B cell (primary cell): ENCODE measurements at places on chromosomes 11 and 22.

DNA sequence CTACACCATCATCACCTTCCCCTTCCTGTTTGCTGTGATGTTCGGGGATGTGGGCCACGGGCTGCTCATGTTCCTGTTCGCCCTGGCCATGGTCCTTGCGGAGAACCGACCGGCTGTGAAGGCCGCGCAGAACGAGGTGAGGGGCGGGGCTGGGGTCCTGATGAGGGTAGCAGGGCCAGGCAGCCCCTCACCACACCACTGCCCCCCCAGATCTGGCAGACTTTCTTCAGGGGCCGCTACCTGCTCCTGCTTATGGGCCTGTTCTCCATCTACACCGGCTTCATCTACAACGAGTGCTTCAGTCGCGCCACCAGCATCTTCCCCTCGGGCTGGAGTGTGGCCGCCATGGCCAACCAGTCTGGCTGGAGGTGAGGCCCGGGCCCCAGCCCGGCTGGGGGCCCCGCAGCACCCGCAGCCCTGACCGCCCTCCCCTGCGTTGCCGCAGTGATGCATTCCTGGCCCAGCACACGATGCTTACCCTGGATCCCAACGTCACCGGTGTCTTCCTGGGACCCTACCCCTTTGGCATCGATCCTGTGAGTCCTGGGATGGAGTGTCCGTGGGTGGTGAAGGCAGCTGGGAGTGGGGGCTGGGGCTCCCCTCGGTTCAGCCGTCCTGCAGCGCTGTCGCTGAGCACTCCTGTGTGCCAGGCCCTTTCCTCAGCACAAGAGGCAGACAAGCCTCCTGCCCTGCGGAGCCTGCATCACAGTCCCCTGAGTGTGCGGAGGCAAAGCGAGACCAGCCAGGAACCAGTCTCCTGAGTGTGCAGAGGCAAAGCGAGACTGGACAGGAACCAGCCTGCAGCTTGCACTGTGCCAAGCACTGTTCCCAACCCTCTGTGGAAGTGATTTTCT is 8.8 kb downstream of the TCIRG1 start:
- DNase-seq = peak; percentile 9

DNA sequence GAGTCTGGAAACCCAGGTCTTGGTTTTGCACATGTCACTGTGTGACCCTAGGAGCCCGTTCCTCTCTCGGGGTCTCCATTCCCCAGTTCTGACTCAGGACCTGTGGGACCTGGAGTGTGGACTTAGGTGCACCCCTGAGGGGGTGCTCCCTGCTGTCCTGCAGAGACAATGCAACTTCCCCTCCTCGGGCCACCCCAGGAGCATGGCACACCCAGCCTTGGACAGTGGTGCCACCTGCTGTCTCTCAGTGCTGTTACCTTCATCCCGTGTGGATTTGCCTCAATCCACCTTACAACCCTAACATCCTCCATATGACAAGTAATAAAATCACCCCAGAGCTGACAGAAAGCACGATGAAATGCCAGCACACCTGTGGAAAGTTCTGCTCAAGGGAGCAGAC is 27.5 kb upstream of the CRYBB3 start:
- DNase-seq = no peak

- no peak for DNase-seq
These were observed 44.2 kb downstream of the NAV2 start for GRCh38 chr11:19756675-19757475.

DNA sequence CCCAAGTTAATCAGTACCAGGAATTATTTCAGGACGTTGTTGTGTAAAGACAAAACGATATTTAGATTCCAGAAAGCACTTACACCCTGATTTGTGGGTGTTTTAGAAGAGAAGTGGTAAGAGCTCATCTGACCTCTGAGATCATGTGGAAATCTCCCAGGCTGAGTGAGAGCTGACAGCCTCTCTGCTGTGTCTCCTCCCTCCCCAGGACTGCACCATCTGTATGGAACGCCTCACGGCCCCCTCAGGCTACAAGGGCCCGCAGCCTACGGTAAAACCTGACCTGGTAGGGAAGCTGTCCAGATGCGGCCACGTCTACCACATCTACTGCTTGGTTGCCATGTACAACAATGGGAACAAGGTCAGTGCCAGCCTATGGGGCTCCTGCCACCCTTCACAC is 20.0 kb downstream of the DTX4 start:
- no peak for DNase-seq

GRCh38 chr22:19497245-19497644 is 17.5 kb downstream of the CDC45 start:
- no peak for DNase-seq

GRCh38 chr22:35781898-35782297 is 64.2 kb downstream of the APOL5 start:
- DNase-seq = no peak

GRCh38 chr11:78377625-78378418 is 39.8 kb downstream of the GAB2 start:
- no peak for DNase-seq

DNA sequence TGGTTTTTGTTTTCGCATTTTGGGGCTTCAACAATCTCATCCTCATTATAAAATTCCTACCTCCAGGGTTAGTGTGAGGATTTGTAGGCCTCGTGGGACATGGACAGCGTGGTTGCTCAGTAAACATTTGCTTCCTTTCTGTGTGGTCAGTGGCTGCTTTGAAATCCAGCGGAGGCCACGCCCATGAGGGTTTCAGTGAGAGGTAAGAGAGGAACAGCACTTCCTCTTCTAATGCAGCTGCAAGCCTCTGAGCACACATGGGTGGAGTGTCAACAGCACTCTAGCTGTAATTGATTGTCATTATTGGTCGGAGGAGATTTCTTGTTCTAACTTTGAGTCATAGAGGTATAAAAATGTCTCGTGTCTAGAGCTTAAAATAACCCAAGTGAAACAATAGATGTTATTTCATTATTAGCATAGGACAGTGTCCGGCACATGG is 6.0 kb upstream of the ARHGAP42 start:
- DNase-seq = peak; percentile 81

DNA sequence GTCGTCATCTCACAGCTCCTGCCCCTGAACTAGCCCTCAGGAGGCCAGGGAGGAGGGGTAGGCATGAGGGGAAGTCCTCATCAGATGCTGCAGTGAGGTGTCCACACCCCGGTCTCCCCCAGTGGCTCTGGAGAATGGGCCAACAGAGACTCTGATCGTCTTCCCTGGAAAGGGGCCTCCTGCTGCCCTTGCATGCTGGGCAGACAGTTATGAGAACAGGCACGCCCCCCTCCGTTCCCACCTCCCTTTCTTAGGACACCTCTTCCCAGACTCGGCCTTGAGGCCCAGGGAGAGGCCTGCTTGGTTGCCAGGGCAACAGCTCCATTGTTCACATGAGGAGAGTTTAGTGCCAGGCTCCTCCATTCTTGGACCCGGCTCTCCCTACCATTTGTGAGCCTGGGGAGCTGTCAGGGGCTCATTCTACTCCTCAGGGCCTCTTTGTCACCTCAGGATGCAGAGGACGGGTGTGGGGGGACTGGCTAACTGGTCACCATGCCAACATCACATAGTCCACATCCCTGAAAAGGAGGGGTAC is 157.7 kb downstream of the TTC17 start:
- no peak for DNase-seq

DNA sequence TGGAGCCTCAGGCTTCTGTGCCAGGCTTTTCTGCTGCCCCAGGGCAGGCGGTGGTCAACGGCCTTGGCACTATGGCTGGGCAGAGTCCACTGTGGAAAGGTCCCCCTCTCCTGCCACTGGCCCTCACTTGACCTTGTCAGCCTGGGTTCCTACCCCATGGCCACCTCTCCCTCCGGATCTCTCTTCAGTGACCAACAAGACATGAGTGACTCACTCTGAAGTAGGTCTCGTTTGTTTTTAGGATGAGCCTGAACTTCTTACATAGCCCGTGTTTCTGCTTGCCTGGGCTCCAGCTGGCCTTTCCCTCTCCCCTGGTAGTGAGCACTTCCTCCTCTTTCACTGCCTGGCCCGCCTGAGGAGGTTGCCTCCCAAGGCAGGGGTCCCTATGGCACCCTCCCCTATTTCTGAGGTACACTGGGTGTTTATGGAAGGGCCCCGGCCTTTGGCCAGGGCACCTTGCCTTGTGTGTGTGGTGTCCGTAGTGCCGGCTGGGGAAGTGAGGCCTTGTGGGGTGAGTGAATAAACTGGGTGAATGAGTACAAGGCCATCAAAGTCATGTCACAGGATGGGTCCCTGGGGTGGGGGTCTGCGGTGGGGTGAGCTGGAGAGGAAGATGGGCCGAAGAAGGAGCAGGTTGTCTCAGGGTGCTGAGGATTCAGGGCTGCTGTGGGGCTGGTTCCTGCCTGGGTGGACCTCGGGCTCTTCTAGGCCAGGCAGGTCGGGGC is 5.0 kb downstream of the SHANK3 start:
- no peak for DNase-seq

DNA sequence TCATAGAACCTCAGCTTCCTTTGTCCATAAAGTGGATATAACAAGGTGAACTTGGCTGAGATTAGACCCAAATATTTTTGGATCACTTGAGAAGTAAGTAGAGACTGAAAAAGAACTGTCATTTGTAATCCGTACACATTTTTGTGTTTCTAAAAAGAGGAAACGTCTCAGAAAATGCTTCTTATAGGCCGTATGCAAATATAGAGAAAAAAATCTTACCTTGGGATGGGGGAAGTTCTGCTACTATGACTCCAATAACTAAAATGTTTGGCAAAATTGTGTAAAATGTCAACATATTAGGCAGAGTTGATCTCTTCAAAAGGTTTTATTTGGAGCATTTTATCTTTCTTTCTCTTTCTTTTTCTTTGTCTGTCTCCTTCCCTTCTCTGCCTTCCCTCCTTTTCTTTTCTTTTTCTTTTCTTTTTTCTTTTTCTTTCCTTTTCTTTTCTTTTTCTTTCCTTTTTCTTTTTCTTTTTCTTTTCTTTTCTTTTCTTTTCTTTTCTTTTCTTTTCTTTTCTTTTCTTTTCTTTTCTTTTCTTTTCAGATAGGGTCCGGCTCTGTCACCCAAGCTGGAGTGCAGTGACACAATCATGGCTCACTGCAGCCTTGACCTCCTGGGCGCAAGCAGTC is 48.2 kb downstream of the ADM start:
- DNase-seq = no peak

- DNase-seq = no peak
These were observed 620.7 kb upstream of the ARHGAP42 start for GRCh38 chr11:100066399-100066798.

DNA sequence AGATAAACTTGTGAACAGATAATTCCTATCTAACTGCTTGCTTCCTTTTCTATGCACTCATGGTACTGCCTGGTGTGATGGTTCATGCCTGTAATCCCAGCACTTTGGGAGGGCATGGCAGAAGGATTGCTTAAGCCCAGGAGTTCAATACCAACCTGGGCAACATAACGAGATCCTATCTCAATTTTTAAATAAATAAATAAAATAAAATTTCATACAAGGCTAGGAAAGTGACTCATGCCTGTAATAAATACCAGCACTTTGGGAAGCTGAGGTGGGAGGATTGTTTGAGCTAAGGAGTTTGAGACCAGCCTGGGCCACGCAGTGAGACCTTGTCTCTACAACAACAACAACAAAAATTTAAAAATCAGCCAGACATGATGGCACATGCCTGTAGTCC is 166.6 kb downstream of the COMMD9 start:
- no peak for DNase-seq

DNA sequence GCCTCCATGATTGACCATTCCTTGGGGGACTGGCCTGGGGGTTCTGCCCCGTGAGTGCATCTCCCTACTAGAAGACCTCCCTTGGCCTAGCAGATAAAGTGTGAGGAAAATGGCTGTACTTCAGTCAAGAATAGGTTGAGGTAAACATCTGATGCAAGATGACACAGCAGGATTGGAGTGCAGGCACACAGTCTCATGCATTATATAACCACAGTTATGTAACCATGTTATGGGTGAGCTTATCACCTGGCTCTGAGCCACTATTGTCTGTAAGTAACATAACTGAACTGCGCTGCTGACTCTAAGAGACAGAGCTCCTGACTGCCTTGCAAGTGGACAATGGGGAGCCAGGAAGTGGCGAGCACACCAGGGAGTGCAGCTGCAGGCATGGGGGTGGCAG is 378.7 kb upstream of the ANO5 start:
- no peak for DNase-seq

GRCh38 chr22:24331468-24332440 is 61.1 kb downstream of the SPECC1L start:
- peak; percentile 32 for DNase-seq

DNA sequence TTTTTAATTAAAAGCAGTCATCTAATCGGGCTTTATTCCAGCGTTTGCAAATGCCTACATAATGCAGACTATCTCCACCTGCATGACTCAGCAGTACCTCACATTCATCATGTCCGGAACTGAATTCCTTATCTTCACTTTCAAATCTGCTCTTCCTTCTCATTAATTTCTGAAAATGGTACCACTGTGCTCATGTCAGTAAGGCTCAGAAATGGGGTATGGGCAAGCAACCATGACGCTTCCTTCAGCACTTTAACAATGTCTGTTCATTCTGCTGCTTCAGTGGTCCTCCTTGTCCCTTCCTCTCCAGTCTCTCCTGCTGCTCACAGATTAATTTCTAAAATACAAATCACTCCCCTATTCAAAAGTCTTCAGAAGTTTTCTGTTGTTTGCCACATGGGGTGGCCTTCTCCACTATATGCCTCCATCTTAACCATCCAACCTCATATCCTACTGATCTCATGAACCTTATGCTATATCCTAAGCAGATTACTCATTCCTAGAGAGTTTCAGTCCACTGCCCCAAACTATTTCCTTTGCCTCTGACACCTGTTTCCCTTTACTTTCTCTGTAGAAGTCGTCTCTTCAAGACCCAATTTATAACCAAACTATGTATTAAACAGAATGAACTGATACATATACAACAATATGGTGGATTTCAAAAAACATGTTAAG is 7.0 kb downstream of the GTF2H1 start:
- DNase-seq = no peak

DNA sequence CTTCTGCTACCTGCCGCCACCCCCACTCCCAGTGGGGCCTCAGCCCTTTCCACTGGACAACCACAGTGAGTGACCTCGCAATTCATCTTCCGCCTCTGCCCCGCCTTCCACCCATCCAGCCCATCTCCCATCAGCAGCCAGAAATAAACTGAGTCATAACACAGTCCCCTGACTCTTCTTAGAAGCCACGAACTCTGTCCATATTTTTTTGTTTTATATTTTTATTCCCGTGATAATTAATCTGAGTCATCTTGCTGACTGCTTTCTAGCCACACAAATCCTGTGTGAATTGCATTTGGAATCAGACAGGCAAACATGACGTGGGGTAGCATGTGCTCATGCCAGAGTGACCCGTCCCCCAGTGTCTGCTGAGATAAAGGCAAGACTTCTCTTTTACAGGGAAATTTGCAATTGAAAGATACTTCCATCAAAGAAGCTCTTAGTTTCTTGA is 7.0 kb downstream of the FADD start:
- DNase-seq = no peak

GRCh38 chr11:15107730-15108515 is 6.8 kb upstream of the INSC start:
- DNase-seq = peak; percentile 41

DNA sequence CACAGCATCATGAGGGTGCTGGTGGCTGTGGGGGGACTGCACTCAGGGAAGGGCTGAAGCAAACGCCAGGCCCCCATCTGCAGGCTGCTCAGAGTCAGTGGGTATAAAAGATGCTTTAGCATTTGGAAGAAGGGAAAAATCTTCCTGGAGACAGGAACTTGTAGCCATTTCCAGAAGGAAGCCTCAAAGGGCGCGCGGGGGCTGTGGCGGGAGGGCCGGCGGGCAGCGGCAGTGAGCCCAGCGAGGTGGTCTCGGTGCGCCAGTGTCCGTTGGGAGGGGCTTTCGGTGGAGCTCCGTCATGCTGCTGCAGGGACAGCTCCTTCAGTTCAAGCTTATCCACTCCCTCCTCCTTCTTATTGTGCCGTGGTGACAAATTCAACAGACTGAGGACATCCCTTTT is 63.0 kb upstream of the PITPNB start:
- DNase-seq = no peak
